ENCODE measurements at places on chromosomes 6 and 20.

GRCh38 chr20:48092596-48093280, 307.5 kb upstream of the SULF2 start:
- DNase-seq, result no peak

- no peak for DNase-seq
Measured at GRCh38 chr6:42993445-42993844, 9.1 kb downstream of the PPP2R5D start.

DNA sequence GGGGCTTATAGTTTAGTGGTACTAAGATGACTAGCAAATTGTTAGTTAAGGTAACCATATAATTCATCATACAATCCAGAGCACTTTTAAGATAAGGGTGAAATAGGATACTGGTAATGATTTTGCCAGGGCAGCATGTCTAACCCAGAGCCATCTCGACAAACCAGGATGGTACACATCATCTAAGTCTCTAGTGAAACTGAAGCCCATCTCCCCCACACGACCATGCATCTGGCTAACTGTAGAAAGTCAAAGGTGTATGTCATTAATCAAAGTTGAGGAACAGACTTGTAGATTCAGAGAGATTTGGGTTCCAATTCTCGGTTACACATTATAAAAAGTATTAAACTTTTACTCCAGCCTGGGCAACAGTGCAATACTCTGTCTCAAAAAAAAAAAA, 78.3 kb downstream of the PRKN start:
- no peak for DNase-seq

DNA sequence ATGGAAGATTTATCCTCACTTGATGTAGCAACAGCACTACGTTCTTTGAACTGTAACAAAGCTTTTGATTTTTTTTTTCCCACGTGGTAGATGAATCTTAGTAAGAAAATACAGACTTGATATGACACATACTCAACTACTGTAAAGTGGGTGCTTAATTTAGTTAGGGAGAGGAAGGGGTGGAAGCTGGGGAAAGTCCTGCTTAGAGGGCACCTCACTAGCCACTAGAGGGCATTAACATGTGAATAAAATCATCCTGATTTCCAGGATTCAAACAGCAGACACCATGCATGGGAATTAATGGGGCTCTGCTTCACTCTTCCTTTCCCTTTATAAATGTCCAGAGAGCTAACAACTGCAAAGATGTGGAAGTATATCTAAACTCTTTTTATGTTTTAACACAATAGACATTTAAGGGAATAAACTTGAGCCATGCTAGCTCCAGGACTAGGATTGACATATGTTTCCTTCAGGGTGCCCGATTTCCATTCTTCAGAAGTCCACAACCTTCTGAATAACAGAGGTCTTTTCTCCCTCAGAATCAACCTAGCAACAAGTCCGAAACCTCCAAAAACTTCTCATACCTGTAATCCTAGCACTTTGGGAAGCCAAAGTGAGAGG, 250.1 kb downstream of the ATXN1 start:
- DNase-seq, result no peak

DNA sequence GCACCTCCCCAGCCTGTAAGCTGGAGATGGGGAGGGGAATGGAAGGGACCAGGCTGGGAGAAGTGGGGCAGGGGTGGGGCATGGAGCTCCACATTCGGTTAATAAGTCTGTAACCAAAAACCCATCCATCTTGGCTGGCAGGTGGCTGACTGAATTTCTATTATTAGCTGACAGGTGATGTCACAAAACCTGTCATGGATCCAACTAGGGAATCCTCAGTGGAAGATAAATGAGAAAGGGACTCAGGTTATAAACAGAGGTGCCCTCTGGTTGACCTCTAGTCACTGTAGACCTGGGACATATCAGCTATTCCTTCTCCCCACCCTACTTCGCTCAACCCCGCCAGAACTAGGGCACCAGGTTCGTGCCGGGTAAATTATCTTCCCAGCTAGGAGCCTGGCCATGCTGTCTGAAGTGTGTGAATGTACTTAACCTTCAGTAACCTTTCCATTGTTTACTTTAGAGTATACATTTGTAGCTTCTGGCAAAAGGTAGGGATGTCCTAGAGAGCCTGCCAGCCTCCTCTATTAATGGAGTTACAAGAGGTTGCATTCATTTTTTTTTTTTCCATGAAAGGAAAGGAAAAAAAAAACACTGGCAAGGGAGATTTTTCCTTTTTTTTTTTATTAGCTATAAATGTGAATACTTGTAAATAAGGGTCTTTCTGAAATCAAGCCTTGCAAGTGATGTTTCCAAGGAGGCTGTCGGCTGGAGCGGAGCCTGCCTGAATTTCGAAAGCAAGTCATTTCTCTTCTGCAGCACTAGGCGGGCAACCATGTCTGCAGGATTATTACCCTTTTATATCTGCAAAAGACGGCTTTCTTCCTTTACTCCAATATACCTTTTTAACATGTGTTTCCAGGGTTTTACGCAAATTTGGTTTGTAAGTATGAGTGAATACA, 135.9 kb downstream of the TMEM242 start:
- no peak for DNase-seq

DNA sequence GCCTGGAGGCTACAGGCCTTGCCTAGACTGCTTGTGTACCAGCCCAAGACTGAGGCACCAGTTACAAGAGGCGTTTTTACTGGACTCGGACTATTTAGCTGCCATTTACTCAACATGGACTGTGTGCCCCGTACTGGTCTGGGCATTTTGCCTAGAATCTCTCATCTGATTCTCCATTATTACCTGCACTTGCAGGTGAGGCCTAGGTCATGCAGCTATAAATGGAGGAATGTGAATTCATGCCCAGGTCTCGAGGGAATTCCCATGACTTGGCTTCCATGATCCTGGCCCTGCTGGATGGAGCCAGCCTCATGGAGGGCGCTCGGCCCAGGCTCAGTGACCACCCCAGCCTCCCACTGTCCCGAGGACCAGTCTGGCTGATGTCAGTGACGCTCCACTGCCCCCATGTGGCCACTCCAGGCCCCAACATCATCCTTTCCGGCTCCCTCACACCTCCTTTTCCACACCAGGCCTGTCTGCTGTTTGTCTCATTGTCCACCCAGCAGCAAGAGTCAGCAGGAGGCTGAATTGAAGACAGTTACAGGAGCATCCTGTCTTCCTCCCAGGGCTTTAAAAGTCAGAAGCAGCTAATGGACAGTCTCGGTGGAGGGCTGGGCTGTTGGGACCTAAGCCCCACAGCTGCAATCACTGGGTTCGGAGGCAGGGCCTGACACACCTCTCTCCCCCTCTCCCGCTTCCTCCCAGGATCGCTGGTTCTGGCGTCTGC, 8.7 kb downstream of the MMP24OS start:
- DNase-seq, result no peak

- no peak for DNase-seq
Measured at GRCh38 chr6:28985462-28986164, 19.5 kb downstream of the ZNF311 start.

DNA sequence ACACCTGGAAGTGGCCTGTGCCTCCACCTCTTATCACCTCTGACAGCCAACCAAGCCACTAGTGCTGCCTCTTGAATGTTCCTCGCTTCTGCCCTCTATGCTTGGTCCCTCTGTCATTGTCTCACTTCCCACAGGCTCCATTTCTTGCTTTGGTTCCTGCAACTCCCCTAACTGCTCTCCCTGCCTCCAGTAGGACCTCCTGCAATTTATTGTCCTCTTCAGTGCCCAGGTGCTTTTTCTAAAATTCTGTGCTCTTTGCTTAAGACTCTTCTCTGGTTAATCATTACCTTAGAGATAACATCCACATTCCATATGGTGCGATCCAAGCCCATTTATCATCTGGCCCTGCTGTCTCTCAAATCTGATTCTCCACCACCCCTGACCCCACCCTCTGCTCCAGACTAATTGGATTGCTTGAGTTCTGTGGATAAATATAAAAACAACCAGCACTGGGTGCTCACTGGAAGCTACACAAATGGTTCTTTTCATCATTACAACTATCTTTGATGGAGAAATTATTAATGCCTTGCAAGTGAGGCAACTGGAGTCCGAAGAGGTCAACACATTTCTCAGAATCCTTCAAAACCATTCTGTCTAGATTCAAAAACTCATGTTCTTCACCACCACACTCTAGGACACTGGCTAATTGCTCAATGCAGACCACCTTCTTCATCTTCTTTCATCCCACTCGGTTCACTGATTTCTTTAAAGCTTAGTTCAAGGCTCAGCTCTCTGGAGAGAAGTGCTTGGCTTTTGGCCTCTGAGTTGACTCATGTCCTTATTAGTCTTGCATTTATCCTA, 47.2 kb downstream of the FOXA2 start:
- DNase-seq, result no peak
